ENCODE measurements at places on chromosomes 1 and 21.

GRCh38 chr1:248714248-248714647, 11.7 kb upstream of the OR14I1 start:
- DNase-seq, result no peak

- no peak for DNase-seq
These were observed 83.7 kb downstream of the NRDC start for GRCh38 chr1:51794868-51795267.

DNA sequence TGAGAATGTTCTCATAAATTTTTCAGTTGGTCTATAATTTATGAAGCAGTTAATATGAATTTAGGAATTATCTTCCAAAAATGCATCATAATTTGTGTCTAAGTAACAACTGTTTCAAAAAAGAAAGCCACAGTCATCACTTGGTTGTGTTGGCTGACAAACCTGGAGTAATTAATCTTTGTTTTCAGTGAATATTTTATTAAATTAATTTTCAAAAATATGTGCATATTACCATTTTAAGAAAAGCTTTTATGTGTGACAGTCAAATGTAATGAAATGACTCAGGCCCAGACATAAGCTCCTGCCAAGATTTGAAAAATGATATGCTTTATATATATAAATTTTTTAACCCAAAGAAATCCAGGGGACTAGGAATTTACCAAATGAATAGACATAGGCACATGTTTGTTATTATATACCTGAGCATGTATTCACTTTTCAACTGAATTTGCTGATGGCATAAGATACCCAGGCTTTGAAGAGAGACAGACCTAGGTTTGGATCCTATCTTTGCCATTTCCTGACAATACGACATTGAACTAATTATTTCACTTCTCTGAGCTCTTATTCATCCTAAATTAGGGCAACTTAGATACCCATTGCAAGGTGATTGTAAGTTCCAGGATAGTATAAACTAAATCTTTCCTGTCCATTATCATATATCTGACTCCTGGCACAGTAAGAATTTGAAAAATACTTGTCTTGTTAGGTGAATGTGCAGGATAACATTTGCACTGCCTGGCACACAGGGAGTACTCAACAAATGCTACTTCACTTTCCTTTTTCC, 729.5 kb upstream of the ADGRL2 start:
- no peak for DNase-seq

GRCh38 chr1:109050228-109050995, 8.5 kb upstream of the WDR47 start:
- DNase-seq, result no peak
